ENCODE measurements at places on chromosomes 2 and 18. TPM values are rescaled to one million over a fixed set of nuclear protein-coding genes. Genes with fewer than 3 reads are reported as not detected.

VWC2L gene
- polyA plus RNA-seq = not detected

CTAGE1 gene
- polyA plus RNA-seq = not detected

NOL4 gene
- not detected for polyA plus RNA-seq

IGFBP2 gene
- polyA plus RNA-seq = 142 TPM

MEIS1 gene
- polyA plus RNA-seq = 65.7 TPM

Measured in BJ (cell line).